ENCODE measurements at places on chromosomes 6 and 20. TPM values are rescaled to one million over a fixed set of nuclear protein-coding genes. Genes with fewer than 3 reads are reported as not detected.
A peak's percentile ranks its signal among the peaks of the same experiment; 100 is the strongest.

Gene F13A1
- 1.3 TPM for total RNA-seq

Gene SLC22A2
- 0.44 TPM for total RNA-seq

Gene SLC24A3
- 4.7 TPM for total RNA-seq

Gene ADGB
- total RNA-seq = not detected

Gene MRPL14
- total RNA-seq = 70.0 TPM

Gene OPRL1
- total RNA-seq = 2.2 TPM

Gene PACSIN1
- 12.6 TPM for total RNA-seq

Gene CFAP206
- total RNA-seq = not detected

Gene MEP1A
- 0.09 TPM for total RNA-seq

Gene EFCAB8
- total RNA-seq = 0.55 TPM

Gene ZNF292
- total RNA-seq = 39.9 TPM

Gene SMPDL3A
- 2.8 TPM for total RNA-seq

Gene PDE10A
- total RNA-seq = 3.1 TPM

Gene IPCEF1
- 1.2 TPM for total RNA-seq

GRCh38 chr20:53492212-53492611, 101.4 kb downstream of the ZNF217 start:
- no peaks in the 10 kb centered on the region for H3K27me3 ChIP-seq
- peaks cover 17% of the 10 kb centered on the region for H3K4me1 ChIP-seq
- H3K36me3 ChIP-seq = peaks cover 5% of the 10 kb centered on the region
- no peak overlapping the region for H3K27ac ChIP-seq
- no peak for DNase-seq
- no peak overlapping the region for H3K4me3 ChIP-seq

- H3K4me1 ChIP-seq = no peaks in the 10 kb centered on the region
- H3K4me3 ChIP-seq = no peak overlapping the region
- H3K27me3 ChIP-seq = no peaks in the 10 kb centered on the region
- no peaks in the 10 kb centered on the region for H3K36me3 ChIP-seq
- H3K27ac ChIP-seq = no peak overlapping the region
Observed at GRCh38 chr6:13025893-13026499, 302.3 kb downstream of the TBC1D7 start.

- H3K36me3 ChIP-seq = no peaks in the 10 kb centered on the region
- no peaks in the 10 kb centered on the region for H3K4me1 ChIP-seq
- no peaks in the 10 kb centered on the region for H3K27me3 ChIP-seq
- no peak for DNase-seq
- no peak overlapping the region for H3K4me3 ChIP-seq
Observed at GRCh38 chr6:95197590-95197989, 379.7 kb upstream of the MANEA start.

- H3K36me3 ChIP-seq = peaks cover 40% of the 10 kb centered on the region
- no peak overlapping the region for H3K4me3 ChIP-seq
- DNase-seq = no peak
- H3K27me3 ChIP-seq = no peaks in the 10 kb centered on the region
- H3K27ac ChIP-seq = peak overlapping the region; percentile 26
- H3K4me1 ChIP-seq = peaks cover 44% of the 10 kb centered on the region
Observed at GRCh38 chr20:32201977-32202363, 5.6 kb downstream of the PLAGL2 start.

GRCh38 chr6:96394727-96395126, 126.9 kb upstream of the UFL1 start:
- H3K36me3 ChIP-seq = no peaks in the 10 kb centered on the region
- H3K27ac ChIP-seq = 0 out of 2 replicates have a peak overlapping the region, but pooled peaks have one; percentile 42
- peaks cover 31% of the 10 kb centered on the region for H3K4me1 ChIP-seq
- H3K4me3 ChIP-seq = no peak overlapping the region
- H3K27me3 ChIP-seq = no peaks in the 10 kb centered on the region

- H3K4me1 ChIP-seq = no peaks in the 10 kb centered on the region
- H3K27me3 ChIP-seq = no peaks in the 10 kb centered on the region
- no peak for DNase-seq
- no peak overlapping the region for H3K27ac ChIP-seq
Observed at GRCh38 chr6:36052097-36052496, 24.5 kb downstream of the MAPK14 start.

DNA sequence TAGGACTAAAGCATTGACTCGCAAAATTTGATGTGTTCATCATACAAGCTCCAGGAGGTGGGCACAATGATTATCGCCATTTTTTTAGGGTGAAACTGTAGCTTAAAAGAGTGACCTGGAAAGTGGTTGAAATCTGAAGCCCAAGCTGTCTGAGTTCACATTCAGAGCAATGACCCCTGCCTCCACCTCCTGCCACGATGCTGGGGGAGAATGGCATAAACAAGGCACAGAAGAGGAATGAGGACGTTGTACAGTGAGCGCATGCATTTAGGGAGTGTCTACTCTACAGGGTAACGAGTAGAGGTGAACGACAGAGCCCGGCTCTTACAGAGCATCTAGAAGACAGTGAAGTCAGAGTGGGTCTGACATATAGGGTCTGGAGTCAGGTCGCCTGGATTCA, 37.2 kb downstream of the CNKSR3 start:
- H3K4me3 ChIP-seq = no peak overlapping the region
- H3K27ac ChIP-seq = no peak overlapping the region
- no peaks in the 10 kb centered on the region for H3K27me3 ChIP-seq
- H3K36me3 ChIP-seq = peaks cover 8% of the 10 kb centered on the region
- peaks cover 3% of the 10 kb centered on the region for H3K4me1 ChIP-seq

DNA sequence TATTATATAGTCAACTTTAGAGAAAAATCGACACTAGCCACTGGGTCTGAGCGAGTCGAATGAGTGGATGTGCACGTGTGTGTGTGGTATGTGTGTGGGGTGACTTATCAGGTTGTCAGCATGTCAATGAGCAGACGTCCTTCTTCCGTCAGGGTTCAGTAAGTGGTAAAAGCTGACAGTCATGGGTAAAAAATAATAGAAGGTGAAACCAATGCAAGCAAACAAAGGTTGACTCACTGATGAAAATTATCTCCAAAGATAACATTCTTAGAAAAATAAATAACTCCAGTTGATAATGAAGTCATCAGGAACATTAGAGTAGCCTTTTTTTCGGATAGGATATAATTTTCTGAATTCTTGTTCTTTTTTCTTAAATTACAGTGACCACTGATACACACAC, 243.8 kb upstream of the FOXQ1 start:
- no peak for DNase-seq
- H3K4me3 ChIP-seq = no peak overlapping the region
- 0 out of 2 replicates have a peak, but pooled peaks cover 3% of the 10 kb centered on the region for H3K4me1 ChIP-seq
- no peak overlapping the region for H3K27ac ChIP-seq

DNA sequence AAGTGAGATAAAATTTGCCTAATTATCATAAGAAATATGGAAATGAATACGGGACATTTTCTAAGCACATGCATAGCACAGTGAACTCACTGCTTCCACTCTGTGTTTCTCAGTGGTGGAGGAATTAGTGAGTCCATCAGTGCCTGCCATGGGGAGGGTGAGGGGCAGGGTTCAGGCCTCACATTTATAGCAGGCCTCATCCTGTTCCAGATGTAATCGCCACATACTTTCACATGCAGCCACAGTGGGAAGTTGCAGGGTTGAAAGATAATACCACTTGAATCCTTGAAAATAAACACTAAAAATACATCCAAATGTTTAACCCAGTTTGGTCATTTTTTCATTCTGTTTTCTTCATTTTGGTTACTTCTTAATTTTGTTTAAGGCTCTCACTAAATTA, 29.9 kb upstream of the ANKEF1 start:
- no peak overlapping the region for H3K4me3 ChIP-seq
- peaks cover 32% of the 10 kb centered on the region for H3K4me1 ChIP-seq
- no peak overlapping the region for H3K27ac ChIP-seq
- no peaks in the 10 kb centered on the region for H3K27me3 ChIP-seq
- no peak for DNase-seq

- no peaks in the 10 kb centered on the region for H3K4me1 ChIP-seq
- H3K27me3 ChIP-seq = no peaks in the 10 kb centered on the region
- no peak overlapping the region for H3K27ac ChIP-seq
- no peak overlapping the region for H3K4me3 ChIP-seq
Observed at GRCh38 chr6:153140299-153140698, 9.2 kb upstream of the RGS17 start.

- H3K4me1 ChIP-seq = 0 out of 2 replicates have a peak, but pooled peaks cover 2% of the 10 kb centered on the region
- H3K27me3 ChIP-seq = peaks cover 90% of the 10 kb centered on the region
- H3K36me3 ChIP-seq = no peaks in the 10 kb centered on the region
Observed at GRCh38 chr20:59608396-59608795, 4.1 kb downstream of the PHACTR3 start.

DNA sequence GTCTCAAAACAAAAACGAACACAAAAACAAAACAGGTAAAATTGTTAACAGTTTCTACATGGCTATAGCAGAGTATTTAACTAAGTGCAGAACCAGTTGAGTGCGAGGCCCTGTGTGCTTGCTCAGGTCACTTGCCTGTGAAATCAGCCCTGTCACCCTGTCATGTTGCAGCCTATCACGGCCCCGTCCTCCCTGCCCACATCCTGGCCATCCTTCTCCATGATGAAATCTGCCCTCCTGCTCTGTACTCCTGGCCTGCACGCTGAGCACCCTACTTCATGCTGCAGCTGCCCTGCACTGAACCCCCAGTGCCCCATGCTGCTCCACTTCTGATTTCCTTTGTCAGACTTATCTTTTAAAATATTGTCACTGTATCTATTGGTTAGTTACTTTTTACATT, 62.4 kb downstream of the DTD1 start:
- H3K36me3 ChIP-seq = no peaks in the 10 kb centered on the region
- peaks cover 7% of the 10 kb centered on the region for H3K4me1 ChIP-seq
- no peak overlapping the region for H3K27ac ChIP-seq
- no peak for DNase-seq

GRCh38 chr6:158022749-158023596, 41.3 kb downstream of the SYNJ2 start:
- no peaks in the 10 kb centered on the region for H3K27me3 ChIP-seq
- no peak overlapping the region for H3K4me3 ChIP-seq
- no peak for DNase-seq

- H3K27ac ChIP-seq = peak overlapping the region; percentile 25
- no peaks in the 10 kb centered on the region for H3K36me3 ChIP-seq
- peaks cover 11% of the 10 kb centered on the region for H3K27me3 ChIP-seq
- peak overlapping the region; percentile 90 for H3K4me3 ChIP-seq
- peaks cover 15% of the 10 kb centered on the region for H3K4me1 ChIP-seq
- DNase-seq = peak; percentile 88
Observed at GRCh38 chr6:26327450-26328264, 37.3 kb upstream of the BTN3A2 start.

DNA sequence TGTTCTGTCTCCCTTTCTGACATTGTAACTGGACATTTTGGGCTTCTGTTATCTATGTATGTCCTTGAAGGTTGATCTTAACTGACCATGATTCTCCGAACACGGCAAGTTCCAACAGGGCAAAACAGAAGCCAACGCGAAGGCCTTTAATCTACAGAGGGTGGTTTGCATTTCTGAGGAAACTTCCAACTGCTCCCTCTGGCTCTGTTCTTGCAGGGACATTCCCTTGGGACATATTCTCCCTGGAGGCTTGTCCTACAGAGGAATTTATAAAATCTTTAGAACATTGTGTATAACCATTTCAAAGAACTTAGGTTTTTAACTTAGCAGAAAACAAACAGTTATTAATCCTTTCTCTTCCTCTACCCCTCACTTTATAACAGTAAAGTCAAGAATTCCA, 189.0 kb upstream of the CDYL start:
- no peak overlapping the region for H3K27ac ChIP-seq
- H3K4me3 ChIP-seq = no peak overlapping the region
- no peaks in the 10 kb centered on the region for H3K27me3 ChIP-seq
- no peaks in the 10 kb centered on the region for H3K36me3 ChIP-seq
- DNase-seq = no peak

GRCh38 chr6:38501931-38502330, 137.8 kb downstream of the BTBD9 start:
- no peaks in the 10 kb centered on the region for H3K27me3 ChIP-seq
- H3K27ac ChIP-seq = no peak overlapping the region
- no peaks in the 10 kb centered on the region for H3K4me1 ChIP-seq
- no peaks in the 10 kb centered on the region for H3K36me3 ChIP-seq
- DNase-seq = no peak
- no peak overlapping the region for H3K4me3 ChIP-seq

DNA sequence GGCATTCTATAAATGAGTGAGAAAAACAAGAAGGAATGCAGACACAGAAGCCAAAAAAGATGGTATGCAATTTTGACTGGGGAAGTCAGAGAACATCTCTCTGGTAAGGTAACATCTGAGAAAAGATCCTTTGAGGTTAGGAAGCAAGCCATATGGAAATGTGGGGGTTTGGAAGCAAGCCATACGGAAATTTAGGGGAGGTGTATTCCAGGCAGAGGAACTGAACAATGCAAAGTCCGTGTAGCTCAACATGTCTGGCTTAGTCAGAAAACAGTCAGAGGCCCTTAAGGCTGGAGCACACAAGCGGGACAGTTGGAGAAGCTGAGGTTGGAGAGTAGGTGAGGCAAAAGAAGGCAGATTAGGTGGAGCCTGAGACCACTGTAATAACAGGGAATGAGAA, 35.3 kb downstream of the RALGAPA2 start:
- H3K4me3 ChIP-seq = no peak overlapping the region
- DNase-seq = no peak
- H3K27ac ChIP-seq = no peak overlapping the region
- H3K36me3 ChIP-seq = peaks cover 19% of the 10 kb centered on the region
- no peaks in the 10 kb centered on the region for H3K27me3 ChIP-seq

- DNase-seq = no peak
- no peak overlapping the region for H3K4me3 ChIP-seq
- peaks cover 5% of the 10 kb centered on the region for H3K36me3 ChIP-seq
- H3K4me1 ChIP-seq = peaks cover 4% of the 10 kb centered on the region
Observed at GRCh38 chr6:35581633-35582032, 68.9 kb upstream of the TULP1 start.

- no peak for DNase-seq
- no peaks in the 10 kb centered on the region for H3K27me3 ChIP-seq
- no peak overlapping the region for H3K27ac ChIP-seq
- no peaks in the 10 kb centered on the region for H3K36me3 ChIP-seq
Observed at GRCh38 chr6:6981681-6982322, 126.0 kb upstream of the RREB1 start.

Data from WTC11 (cell line).